ENCODE measurements at places on chromosomes 7 and 10.

DNA sequence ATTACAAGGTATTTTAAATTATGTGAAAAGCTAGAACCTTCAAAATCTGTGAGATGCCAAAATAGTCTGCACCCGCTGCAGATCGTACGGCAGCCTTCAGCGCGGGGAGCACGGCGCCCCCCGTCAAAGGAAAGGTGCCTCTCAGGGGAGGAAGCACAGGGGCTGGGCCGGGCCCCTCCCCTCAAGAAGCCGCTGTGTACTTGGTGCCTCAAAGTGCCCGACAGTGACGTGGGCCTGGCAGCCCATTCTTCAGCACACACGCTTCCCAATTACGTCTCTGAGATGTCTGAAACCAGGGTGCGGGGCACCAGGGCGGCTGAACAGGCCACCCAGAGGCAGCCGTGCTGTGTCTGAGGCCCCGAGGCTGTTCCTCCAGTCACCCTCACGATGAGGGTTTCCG is 116.1 kb downstream of the INPP5A start:
- DNase-seq, result no peak

GRCh38 chr7:96225251-96225650 is 96.6 kb downstream of the SLC25A13 start:
- DNase-seq, result no peak

DNA sequence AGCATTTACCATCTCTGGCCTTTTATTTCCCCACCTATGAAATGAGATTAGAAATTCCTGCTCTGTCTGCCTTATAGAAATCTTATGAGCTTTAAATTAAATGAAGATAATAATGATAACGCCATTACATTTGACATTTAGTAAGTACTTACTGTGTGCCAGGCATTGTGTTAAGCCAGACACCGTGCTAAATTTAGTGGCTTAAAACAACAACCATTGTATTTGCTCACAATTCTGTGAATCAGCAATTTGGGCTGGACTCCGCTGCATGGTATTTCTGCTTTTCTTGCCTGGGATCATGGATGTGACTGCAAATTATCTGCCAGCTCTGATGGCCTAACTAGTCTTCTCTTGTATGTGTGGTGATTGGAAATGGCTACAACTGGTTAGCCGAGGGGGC is 56.4 kb upstream of the CCDC6 start:
- no peak for DNase-seq

DNA sequence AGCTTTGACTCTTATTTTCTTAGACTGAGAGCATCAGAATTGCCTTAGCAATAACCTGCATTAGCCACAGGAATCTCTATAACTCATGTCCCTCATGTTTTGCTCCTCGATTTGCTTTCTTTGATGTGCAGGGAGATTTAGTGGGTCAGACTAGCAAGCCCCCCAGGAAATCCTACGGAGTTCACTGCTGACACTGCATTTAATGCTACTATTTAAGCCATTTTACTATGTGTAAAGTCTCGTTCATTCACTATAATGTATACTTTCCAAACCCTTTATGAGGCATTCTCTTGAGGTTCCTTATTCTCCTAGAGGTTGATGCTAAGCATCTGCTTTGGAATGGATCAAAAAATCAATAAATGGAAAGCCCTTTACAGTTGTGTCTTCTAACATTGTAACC is 28.4 kb downstream of the DYNC1I1 start:
- no peak for DNase-seq

GRCh38 chr10:69004821-69005220 is 16.2 kb downstream of the KIFBP start:
- peak; percentile 52 for DNase-seq

DNA sequence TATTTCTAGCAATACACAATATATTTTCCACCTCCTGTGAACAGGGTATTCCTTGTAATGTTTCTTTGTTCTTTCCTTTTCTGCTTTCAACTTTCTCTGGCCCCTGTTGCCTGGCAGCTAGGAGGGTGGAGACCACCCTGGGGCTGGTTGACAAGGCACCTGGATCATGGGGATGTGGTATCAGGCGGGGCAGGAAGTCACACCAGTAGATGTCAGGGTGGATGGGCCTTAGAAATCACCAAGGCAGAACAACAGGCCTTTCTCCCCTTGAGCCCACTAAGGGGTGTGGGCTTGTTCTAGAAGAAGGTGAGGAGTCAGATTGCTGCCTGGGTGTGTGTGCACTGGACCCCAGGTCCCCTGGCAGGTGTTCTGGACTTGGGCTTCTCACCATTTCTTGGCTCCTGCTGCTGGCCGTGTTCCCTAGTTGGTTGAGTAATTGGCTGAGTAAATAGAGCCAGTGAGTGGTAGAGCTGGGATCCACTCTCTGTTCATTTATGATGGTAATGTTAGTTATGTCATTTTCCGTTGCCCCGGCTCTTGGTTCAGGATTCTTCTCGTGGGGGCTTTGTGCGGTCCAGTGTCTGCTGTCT is 24.9 kb downstream of the ZNF783 start:
- DNase-seq, result no peak

- DNase-seq, result no peak
Measured at GRCh38 chr7:21454906-21455305, 27.0 kb downstream of the SP4 start.

- DNase-seq, result peak; percentile 26
Measured at GRCh38 chr10:129888784-129889616, 75.1 kb downstream of the EBF3 start.

DNA sequence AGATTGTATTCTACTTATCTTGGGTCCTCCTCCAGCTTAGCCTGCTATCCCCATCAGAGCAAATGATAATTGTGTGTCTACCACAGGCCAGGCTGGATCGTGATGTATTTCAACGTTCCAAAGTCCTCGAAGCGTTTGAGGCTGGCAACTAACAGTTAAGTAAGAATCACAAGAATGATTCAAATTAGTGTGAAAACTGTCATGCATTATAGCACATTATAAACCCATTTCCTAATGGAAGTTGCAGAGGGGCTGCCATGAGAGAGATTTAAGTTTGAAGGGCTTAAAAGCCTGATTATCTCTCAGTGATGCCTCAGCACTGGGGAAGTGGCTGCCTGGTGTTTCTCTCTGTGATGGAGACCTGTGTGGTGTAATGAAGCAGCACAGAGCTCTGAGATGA is 119.1 kb downstream of the FRMD4A start:
- DNase-seq, result no peak

- no peak for DNase-seq
Measured at GRCh38 chr10:128187788-128188185, 61.6 kb upstream of the MKI67 start.

- no peak for DNase-seq
Measured at GRCh38 chr10:33673839-33674415, 339.5 kb upstream of the NRP1 start.

- no peak for DNase-seq
Measured at GRCh38 chr10:124130198-124130900, 37.0 kb upstream of the CHST15 start.

Data from B cell (primary cell).